Suprapubic skin (tissue), 4 donors: ENCODE measurements at places on chromosomes 3 and 15. TPM values are rescaled to one million over a fixed set of nuclear protein-coding genes. Genes with fewer than 3 reads are reported as not detected.

DNA sequence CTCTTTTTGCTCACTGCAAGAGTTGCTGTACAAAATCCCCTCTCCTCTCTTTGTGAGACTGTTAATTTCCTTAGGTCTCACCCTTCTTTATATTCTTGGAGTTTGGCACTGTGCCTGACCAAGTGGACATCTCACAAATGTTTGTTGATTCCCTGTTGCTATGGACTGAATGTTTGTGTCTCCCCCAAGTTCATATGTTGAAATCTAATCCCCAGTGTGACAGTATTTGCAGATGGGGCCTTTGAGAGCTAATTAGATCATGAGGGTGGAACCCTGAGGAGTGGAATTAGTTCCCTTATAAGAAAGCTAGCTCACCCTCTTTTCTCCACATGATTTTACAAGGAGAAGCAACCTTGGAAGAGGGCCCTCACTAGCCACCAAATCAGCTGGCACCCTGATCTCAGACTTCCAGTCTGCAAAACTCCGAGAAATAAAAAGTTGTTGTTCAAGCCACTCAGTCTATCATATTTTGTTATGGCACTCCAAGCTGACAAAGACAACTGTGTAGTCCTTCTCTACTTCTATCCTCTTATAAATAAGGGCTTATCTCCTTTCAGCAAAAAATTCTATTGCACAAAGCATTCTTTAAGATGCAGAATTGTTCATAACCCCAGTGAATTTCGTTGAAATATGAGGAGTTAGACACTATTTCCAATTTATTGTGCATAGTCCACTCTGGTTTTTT is 65.5 kb upstream of the NPHP3 start:
- no peaks in the 10 kb centered on the region for H3K27me3 ChIP-seq
- peaks cover 23% of the 10 kb centered on the region for H3K4me1 ChIP-seq
- no peak overlapping the region for H3K4me3 ChIP-seq
- peak overlapping the region; percentile 18 for H3K27ac ChIP-seq
- DNase-seq = no peak

GRCh38 chr15:98143116-98143515 is 182.6 kb downstream of the ARRDC4 start:
- no peaks in the 10 kb centered on the region for H3K36me3 ChIP-seq
- no peaks in the 10 kb centered on the region for H3K4me1 ChIP-seq
- no peak for DNase-seq
- peaks cover 3% of the 10 kb centered on the region for H3K27me3 ChIP-seq

DNA sequence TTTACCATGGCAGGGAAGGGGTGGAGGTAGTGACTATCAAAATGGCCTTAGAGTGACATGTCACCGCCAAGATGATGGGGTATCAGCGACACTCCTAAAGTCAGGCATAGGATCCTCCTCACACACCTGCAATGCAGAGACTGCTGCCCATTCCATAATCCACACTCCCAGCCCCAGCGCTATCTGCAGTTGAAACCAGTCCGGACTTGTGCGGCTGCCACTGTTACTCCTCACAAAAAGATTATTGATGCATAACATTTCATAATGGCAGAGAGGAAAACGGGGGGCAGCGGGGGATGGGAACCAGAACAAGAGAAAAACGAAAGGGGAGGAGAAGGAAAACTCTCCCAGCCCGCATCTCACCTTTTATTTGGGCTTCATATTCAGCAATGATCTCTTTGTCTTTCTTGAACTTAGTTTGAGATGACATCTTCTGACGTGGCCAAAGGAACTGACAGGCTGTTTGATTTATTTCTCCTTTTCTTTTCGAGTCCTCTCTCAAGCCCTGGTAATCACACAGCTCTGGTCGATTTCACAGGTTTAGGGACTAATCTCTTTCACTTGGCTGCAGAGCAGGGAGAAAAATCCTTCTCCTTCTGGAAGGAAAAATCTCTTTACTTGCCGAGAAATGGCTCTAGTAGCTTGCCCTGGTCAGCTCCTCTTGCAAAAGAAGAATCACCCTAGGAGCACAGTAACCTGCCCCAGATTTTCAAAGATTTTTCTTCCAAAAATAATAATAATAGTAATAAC is 749 bp downstream of the SRGAP3 start:
- H3K36me3 ChIP-seq = no peaks in the 10 kb centered on the region
- H3K27ac ChIP-seq = peak overlapping the region; percentile 61
- H3K4me1 ChIP-seq = peaks cover 25% of the 10 kb centered on the region
- H3K27me3 ChIP-seq = no peaks in the 10 kb centered on the region

- no peaks in the 10 kb centered on the region for H3K27me3 ChIP-seq
- DNase-seq = no peak
Measured at GRCh38 chr15:45205192-45205591, 17.4 kb upstream of the SHF start.

DNA sequence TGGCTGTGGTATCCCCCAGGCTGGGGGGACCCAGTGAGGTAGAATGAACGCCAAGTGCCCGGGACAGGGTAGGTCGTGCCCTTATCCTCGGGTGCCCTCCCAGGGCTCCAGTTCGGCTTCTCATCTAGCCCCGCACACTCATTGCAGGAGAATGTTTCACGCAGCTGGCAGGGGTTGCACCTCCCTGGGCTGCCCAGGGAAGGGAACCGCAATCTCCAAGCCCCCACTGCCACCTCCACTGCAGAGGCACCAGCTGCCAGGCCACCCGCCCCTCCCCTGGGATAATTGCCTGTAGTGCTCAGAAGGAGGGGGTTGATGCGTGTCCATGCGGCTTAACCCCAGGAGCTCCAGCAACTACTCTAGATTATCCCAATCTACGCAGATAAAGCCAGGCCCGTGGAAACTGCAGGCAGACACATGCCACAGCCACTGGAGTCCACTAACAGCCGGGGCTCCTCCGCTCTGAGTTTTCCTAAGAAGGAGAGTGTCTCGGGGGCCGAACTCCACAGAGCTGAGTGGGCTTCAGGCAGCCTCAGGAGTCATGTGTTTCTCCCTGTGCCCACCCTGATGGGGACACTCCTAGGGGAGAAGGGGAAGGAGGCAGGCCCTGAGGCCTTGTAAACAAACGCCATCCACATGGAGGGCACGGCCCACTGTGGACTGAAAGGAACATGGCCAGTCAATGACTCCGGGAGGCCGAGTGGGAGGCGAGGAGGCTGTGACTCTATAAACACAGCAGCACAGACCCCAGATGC is 137.2 kb upstream of the IQSEC1 start:
- no peak overlapping the region for H3K27ac ChIP-seq
- H3K27me3 ChIP-seq = peaks cover 30% of the 10 kb centered on the region
- H3K4me1 ChIP-seq = no peaks in the 10 kb centered on the region
- H3K36me3 ChIP-seq = no peaks in the 10 kb centered on the region
- no peak overlapping the region for H3K4me3 ChIP-seq

The PRTG gene
- total RNA-seq = 0.49 TPM

The C3orf52 gene
- total RNA-seq = 183 TPM

GRCh38 chr15:78072080-78072892 is 5.2 kb downstream of the TBC1D2B start:
- H3K4me3 ChIP-seq = no peak overlapping the region
- no peaks in the 10 kb centered on the region for H3K36me3 ChIP-seq
- DNase-seq = peak; percentile 70
- H3K4me1 ChIP-seq = peaks cover 94% of the 10 kb centered on the region
- H3K27me3 ChIP-seq = no peaks in the 10 kb centered on the region

The NT5DC2 gene
- total RNA-seq = 64.6 TPM

GRCh38 chr3:58626841-58627569 is 39.6 kb downstream of the FAM3D start:
- H3K4me3 ChIP-seq = no peak overlapping the region
- peaks cover 27% of the 10 kb centered on the region for H3K4me1 ChIP-seq
- no peaks in the 10 kb centered on the region for H3K36me3 ChIP-seq
- H3K27me3 ChIP-seq = no peaks in the 10 kb centered on the region
- no peak overlapping the region for H3K27ac ChIP-seq
- no peak for DNase-seq

The COPS2 gene
- total RNA-seq = 39.6 TPM

DNA sequence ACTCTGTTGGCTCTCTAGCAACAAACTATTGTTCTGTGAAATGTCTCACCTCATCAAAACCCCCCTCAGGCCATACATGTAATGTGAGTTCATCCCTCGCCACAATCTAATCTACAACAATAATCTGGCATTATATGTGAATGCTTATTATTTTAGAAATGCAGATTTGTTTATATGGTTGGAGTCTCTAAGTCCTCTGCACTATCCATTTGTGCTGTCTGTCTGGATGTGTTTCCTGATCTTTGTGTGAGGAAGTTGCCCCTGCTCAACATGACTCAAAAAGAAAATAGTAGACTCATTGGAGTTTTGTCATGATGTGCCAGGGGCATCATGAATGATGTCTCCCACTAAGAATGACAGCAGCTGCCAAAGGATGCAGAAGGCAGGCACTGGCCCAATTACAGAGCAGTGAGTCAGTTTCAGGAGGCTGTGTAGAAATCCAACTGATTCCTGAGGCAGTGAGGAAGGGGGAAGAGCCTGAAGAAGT is 161.6 kb upstream of the PDZRN3 start:
- no peak for DNase-seq
- no peak overlapping the region for H3K27ac ChIP-seq
- no peaks in the 10 kb centered on the region for H3K4me1 ChIP-seq

DNA sequence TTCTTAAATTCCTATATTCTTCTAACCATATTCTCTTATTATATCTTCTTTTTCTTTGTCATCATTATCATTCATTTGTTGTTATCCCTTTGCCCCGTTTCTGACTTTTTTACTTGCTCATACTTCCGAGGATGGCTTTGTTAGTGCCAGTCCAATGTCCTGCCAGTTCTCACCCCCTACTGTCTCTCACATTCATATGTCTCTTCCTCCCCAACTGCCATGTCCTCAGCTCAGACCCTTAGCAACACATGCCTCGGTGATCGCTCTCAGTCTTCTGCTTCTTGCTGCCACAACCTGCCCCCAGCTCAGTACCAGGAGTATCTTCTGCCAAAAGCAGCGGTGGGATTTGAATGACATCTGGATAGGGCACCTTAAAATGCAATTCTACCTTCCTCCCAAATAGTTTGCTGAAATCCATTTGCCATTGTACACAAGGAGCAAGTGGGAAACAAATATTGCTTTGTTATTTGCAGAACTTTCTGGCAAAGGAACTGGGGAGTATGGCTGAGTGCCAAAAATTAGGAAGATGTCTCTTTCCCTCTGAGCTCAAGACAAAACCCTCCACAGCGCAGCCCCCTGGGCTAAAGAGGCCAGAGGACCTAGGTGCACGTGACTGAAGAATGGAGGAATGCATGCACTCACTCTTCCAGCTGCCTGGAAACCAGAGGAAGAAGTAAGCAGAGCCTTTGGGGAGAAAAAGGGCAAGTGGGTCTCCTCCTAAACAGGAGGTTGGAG is 57.7 kb upstream of the CTNNB1 start:
- H3K4me3 ChIP-seq = no peak overlapping the region
- DNase-seq = no peak
- H3K27me3 ChIP-seq = no peaks in the 10 kb centered on the region

GRCh38 chr3:157136647-157137387 is 23.1 kb downstream of the CCNL1 start:
- peak overlapping the region; percentile 50 for H3K27ac ChIP-seq
- DNase-seq = no peak
- H3K27me3 ChIP-seq = no peaks in the 10 kb centered on the region

- no peak for DNase-seq
- no peaks in the 10 kb centered on the region for H3K36me3 ChIP-seq
- H3K4me3 ChIP-seq = no peak overlapping the region
- no peaks in the 10 kb centered on the region for H3K27me3 ChIP-seq
- no peaks in the 10 kb centered on the region for H3K4me1 ChIP-seq
- no peak overlapping the region for H3K27ac ChIP-seq
Measured at GRCh38 chr3:69126999-69127398, 4.6 kb upstream of the LMOD3 start.

- no peak for DNase-seq
- H3K27me3 ChIP-seq = no peaks in the 10 kb centered on the region
- H3K4me1 ChIP-seq = peaks cover 7% of the 10 kb centered on the region
- peak overlapping the region; percentile 84 for H3K27ac ChIP-seq
- H3K4me3 ChIP-seq = no peak overlapping the region
Measured at GRCh38 chr3:61616586-61616985, 55.2 kb downstream of the PTPRG start.

DNA sequence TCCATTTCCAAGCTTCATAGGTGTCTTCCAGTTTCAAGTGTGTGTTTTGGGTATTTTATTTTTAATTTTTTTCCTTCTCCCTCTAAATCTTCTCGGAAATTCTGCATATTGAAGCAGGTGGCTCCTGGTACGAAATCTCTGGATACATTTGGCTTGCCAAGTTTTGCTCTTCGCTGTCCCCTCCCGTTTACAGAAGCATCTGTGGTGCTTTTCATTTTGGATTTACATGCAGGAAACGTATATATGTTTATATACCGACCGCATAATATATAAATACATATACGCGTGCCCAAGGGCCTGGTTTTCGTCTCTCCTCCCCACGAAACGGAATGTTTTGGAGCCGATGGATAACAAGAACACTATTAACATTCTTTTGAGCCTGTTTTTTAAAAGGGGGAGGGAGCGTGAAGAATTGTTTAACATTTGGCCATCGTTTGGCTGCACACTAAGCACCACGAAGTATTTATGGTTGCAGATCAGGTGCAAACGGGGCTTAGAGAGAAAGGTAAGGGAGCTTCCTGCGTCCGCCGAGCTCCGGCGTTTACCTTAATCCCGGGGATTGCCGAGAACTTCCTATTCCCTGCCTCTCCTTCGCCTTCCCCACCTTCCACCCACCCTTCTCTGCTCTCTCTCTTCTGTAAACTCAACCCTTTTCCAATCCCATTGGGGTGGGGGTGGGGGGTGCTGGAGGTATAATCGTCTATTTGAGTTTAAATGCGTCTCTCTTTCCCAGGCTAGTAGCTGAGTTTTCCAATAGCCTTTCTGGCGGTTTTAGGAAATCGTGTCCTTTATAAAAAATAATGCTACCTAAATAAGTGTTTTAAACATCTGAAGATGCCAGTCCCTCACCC is 1.1 kb upstream of the NLGN1 start:
- H3K4me1 ChIP-seq = peaks cover 34% of the 10 kb centered on the region
- peak overlapping the region; percentile 80 for H3K27ac ChIP-seq
- H3K4me3 ChIP-seq = peak overlapping the region; percentile 83
- peaks cover 9% of the 10 kb centered on the region for H3K27me3 ChIP-seq
- no peak for DNase-seq

GRCh38 chr3:155641956-155642355 is 102.9 kb downstream of the PLCH1 start:
- no peak overlapping the region for H3K4me3 ChIP-seq
- no peaks in the 10 kb centered on the region for H3K27me3 ChIP-seq
- no peak for DNase-seq
- no peak overlapping the region for H3K27ac ChIP-seq
- no peaks in the 10 kb centered on the region for H3K4me1 ChIP-seq
- no peaks in the 10 kb centered on the region for H3K36me3 ChIP-seq

DNA sequence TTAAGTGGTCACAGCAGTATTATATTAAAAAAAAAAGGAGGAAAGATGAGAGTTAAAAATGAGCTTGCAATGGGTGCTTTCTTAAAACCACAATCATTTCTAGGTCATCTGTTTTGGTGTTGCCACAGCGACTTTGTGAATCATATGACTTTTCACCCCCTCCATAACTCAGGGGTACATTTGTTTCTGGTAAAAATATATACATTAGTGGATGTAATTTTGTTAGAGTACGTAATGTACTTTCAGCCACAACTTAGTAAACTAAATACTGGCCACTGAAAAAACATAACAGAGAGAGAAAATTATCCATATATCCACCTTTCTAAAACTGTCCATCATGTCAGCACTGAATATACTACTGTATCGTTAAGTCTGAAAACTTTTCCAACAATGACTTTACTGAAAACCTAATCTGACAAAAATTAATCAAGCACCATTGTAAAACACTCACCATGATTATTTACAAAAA is 3.4 kb downstream of the ANKRD28 start:
- H3K4me1 ChIP-seq = peaks cover 40% of the 10 kb centered on the region
- H3K4me3 ChIP-seq = peak overlapping the region; percentile 51
- H3K27me3 ChIP-seq = no peaks in the 10 kb centered on the region
- no peak for DNase-seq
